Jurkat, Clone E6-1 (cell line): ENCODE measurements at places on chromosomes 6 and 20.
A peak's percentile ranks its signal among the peaks of the same experiment; 100 is the strongest.

GRCh38 chr6:47438481-47439347 is 38.9 kb upstream of the CD2AP start:
- DNase-seq, result no peak

DNA sequence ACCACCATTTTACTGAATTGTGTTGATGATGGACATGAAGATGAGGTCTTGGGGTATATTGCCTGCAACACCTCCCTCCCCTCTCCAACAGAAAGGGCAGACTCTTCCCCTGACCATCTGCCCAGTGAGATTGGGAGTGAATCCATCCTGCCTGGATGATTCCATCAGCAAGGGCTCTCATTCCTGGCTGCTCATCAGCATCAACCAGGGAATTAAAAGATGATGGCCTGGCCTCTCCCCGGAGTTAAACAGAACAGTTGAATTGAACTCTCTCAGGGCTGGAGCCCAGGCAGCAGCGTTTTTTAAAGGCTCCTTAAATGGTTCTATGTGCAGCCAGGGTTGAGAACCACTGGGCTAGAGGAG is 14.6 kb upstream of the MRPS18A start:
- DNase-seq, result no peak

DNA sequence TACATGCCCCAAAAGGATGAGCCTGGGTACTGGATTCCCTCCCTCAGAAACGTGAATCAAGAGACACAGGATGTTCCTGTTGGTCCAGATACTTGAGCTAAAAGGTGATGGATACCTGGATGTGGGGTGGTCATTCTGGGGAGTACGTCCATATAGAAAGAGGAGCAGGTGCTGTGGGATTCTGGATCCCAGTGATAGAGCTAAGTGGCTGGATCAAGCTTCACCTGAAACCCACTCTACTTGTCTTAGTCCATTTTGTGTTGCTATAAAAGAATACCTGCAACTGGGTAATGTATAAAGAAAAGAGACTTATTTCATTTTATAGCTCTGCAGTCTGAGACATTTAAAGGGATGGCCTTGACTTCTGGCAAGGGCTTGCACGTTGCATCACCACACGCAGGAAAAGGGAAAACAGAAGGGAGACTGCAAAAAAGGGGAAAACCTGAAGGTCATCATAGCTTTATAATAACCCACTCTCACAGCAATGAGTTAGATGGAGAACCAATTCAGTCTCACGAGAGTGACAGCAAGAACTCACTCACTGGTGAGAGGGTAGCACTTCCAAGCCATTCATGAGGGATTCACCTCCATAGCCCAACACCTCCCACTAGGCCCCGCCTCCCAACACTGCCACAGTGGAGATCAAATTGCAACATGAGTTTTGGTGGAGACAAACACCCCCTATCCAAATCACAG is 31.2 kb downstream of the RIPOR3 start:
- DNase-seq, result no peak

GRCh38 chr20:25233016-25233772 is 14.7 kb upstream of the PYGB start:
- no peak for DNase-seq

DNA sequence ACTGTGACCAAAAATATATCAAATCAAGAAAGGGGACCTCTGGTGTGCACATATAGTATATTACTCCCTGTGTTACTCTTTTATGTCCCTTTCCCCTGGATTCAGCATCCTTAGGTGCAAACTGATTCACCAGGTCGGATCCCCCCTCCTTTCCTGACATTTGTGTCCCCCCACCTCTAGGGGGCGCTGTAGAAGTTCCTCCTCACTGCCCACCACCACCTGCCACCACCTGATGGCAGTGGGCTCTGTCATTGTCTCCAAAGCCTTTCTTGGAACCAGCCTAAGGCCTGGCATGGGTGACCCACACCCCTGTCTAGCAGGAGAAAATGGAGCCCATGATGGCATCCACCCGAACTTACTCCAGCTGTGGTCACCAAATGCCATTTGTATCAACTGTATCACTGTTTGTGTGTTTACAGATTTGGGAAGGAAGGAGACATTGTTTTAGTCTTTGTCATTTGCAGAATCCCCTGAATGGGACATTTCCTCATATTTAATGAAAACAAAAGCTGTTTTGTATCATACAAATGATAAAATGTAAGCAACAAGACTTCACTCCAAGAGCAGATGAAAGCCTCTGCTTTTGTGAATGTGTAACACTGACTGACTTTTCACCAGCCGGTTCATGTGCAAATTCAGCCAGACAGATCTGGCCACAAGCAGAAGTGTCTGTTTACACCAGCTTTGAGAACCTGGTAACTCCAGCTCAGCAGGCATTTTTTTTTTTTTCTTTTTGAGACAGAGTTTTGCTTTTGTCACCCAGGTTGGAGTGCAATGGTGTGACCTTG is 66.2 kb downstream of the ARMC2 start:
- peak; percentile 50 for DNase-seq

GRCh38 chr20:25606094-25606695 is 17.6 kb downstream of the NANP start:
- no peak for DNase-seq

DNA sequence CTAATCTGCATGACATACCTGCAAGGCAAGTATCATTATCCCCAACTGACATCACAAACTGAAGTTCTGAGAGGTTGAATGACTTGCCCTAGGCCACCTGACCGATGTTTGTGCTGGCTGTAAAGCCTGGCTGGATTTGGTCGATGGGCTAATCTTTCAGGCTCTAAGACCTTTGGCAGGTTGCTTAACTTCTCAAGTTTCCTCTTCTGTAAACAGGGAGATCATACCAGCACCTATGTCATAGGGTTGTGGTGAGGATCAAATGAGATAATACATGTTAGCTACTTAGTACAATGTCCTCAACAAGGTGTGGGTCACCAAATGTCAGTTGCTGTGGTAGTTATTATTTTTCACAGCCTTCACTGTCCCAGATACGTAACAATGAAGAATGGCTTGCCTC is 14.2 kb downstream of the ANKRD66 start:
- no peak for DNase-seq

DNA sequence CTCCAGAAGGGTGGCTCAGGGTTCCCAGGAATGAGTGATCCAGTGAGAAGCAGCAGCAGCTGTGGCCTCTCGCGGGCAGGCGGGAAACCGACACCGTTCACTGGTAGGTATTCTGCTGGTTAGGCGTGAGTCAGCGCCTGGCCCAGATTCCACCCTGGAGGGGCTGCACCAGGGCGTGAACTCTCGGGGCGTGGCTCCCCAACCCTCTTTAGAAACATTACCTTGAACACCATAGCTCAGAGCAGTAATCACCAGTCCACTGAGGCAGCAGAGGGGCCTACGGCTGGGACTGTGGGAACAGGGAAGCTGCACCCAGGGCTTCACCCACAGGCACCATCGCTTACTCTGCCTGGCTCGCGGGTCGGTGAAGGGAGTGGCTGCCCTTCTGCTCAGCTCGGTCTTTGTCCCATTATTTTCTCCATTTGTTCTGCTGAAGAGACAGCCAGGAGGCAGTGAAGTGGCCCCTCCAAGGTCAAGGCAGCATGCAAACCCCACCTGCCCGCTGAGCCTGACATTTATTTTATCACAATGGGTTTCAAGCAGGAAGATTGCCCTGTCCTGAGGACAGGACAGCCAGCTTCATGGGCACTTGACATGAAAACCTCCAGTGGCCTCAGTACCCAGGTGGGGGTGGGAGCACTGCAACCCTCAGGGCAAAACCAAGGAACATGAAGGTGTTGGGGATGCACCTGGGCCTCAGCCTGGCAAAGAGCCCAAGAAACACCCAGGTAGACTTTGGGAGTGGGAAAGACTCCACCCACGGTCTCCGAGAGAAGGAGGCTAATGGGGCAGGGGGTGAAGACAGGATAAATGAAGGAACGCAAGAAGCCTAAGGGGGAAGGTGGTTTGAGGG is 51.0 kb upstream of the CD93 start:
- no peak for DNase-seq

GRCh38 chr20:53926428-53927028 is 143.9 kb downstream of the BCAS1 start:
- DNase-seq, result no peak

DNA sequence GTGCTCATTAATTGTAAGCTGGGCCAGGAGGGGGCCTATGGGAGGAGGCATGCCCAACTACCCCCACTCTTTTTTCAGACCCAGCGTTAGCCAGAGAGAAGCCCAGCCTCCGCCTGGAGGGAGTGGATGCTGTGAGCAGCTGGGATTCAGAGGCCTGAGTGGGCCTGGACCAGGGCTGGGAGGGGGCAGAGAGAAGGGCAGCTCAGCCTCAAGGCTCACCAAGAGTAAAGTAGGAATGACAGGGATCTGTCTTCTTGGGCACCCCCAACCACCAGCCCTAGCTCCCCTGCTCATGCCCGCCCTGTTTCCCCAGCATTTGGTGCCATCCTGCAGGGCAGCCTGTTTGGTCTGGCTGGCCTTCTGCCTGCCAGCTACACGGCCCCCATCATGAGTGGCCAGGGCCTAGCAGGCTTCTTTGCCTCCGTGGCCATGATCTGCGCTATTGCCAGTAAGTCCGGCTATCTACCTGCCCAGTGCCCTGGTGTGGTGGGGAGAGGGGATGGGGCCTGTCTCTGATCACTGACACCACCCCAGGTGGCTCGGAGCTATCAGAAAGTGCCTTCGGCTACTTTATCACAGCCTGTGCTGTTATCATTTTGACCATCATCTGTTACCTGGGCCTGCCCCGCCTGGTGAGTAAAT is 6.8 kb downstream of the SLC29A1 start:
- no peak for DNase-seq

GRCh38 chr6:157788180-157788579 is 34.9 kb upstream of the SNX9 start:
- DNase-seq, result no peak

- no peak for DNase-seq
Measured at GRCh38 chr6:15336900-15337560, 91.2 kb downstream of the JARID2 start.
